ENCODE measurements at places on chromosomes 7 and 10. TPM values are rescaled to one million over a fixed set of nuclear protein-coding genes. Genes with fewer than 3 reads are reported as not detected.

CCDC172 gene
- total RNA-seq, result not detected

MAT1A gene
- not detected for total RNA-seq

PNLIPRP3 gene
- not detected for total RNA-seq

FAM221A gene
- total RNA-seq, result 6.2 TPM

DNA sequence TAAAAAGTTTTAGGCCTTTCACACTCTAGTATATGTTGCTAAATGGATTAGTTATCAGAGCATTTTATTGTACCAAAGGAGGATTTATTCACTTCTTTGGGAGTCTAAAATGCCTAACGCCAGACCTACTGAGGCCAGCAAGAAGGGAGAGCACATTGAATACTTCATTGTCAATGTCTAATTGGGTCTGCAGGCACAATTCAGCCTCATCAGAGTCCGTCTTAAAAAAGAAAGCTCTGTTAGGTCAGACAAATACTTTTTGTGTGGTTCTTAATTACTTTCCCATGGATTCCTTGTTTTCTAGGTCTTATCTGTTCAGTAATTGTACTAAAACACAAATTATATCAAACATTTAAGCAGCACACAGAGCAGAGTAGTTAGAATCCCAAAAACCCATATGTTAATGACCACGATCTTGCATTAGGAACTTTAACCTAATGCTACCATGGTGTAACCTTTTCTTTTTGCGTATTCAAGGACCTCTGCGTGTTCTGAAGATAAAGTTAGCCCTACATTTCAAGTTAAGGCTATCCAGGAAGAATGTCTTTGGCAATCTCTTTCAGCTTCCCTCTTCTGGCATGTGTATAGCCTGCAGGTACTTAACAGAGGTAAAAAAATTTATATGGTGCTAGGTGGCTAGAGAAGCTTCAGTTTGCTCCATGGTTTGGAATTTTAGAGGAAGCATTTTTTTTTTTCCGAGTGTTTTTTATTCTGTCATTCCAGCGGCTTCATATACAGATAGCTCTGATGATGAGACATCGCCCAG lies 45.7 kb upstream of the STRIP2 start:
- no peak for DNase-seq

DNA sequence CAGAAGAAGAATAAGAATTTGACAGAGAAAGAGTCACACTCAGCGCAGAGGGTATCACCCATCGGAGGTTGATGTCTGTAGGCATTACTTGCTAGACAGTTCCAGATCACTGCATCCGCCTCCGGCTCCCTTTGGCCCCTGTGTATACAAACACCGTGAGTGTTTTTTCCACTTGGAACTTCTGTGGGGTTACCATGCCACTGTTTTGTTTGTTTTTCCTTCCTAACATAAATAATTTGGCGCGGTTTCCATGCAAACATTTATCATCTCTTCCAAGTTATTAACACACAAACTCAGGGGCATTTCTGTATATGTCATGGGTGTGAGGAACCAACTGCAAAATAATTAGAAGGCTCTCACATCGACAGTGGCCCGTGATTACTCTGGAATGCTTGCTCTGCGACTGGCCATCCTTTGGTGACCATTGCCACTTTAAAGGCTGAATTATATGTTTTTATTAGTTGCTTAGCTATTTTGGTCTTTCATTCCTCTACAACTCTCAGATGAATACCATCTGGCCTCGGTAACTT lies 612.2 kb upstream of the MKI67 start:
- no peak for DNase-seq

GRCh38 chr10:22379059-22379458 lies 33.8 kb downstream of the SPAG6 start:
- DNase-seq, result no peak

GRCh38 chr7:30427296-30428070 lies 51.1 kb downstream of the NOD1 start:
- no peak for DNase-seq

DNA sequence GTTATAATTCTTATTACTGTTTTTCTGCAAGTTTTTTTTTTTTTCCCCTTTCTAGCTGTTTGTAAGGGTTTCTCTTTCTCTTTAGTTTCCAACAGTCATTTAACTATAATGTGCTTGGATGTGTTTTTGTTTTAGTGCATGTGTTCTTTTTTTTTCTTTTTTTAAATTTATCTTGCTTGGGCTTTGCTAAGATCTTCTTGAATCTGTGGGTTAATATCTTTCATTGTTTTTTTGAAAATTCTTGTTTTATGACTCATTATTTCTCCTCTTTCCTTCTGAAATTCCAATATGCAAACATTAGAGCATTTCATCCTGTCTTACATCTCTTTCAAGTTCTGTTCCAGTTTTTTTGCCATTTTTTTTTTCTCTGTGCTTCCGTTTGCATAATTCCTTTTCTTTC lies 5.7 kb upstream of the HK1 start:
- no peak for DNase-seq

All from T-helper 17 cell (primary cell).